Stimulated activated CD4-positive, alpha-beta T cell treated with anti-CD3 and anti-CD28 coated beads, Interleukin-1b, Interleukin-23, amount 100 ng/mL, for 1 hour (primary cell): ENCODE measurements at places on chromosomes 11 and 22.

GRCh38 chr22:31045900-31046538, 35.1 kb upstream of the SMTN start:
- no peak for DNase-seq

DNA sequence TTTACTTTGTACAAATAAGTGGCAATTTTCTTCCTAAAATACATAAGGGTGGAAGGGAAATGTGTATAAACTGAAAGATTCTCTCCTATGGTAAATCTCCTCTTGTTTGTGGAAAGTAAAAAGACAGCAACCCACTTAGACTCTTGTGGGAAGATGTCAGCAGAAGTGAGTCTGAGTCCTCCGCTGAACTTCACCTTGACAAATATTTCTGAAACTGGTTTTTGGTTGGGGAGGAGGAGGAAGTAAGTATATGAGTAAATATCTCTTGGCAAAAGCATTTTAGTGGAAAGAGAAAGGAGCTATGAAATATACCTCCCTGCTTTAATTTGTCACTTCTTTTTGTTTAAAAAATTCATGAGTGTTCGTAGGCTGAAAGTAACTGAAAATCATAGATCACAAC, 196.2 kb downstream of the KIRREL3 start:
- DNase-seq = no peak

GRCh38 chr11:93904716-93905115, 54.3 kb upstream of the VSTM5 start:
- DNase-seq = no peak

DNA sequence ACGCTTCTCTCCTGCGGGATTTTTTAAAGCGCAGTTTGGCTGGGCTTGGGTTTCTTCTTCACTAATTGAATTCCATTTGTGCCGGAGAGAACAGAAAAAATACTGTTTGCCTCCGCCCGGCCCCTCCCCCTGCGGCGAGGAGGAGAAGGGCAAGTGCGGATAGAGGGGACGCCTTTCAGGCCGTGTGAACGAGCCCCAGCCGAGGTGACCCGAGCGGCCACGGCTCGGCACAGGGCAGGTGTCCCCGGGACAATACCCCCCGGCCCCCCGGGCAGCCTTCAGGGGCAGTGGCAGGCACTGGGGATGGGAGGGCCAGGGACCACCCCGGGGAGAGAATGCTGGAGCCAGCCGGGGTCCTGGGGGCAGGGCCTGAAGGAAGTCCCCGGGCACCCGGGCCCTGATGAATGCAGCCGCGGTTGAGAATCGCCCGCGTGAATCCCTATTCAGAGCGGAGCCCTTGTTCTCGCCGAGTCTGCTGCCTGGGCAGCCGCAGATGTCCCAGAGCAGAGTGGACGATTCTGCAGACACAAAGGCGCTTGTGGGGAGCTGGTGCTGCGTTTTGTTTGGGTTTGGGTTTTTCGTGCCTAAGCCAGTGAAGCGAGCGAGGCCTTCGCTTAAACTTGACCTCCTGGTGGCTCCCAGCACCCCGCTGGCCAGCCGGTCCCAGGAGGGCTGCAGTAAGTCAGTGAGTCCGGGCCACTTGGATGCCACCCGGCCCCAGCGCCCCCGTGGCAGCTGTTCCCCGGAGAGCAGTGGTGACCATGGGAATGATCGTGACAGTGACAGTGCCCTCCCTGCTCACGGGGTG, 96.0 kb downstream of the WNT7B start:
- DNase-seq = no peak

DNA sequence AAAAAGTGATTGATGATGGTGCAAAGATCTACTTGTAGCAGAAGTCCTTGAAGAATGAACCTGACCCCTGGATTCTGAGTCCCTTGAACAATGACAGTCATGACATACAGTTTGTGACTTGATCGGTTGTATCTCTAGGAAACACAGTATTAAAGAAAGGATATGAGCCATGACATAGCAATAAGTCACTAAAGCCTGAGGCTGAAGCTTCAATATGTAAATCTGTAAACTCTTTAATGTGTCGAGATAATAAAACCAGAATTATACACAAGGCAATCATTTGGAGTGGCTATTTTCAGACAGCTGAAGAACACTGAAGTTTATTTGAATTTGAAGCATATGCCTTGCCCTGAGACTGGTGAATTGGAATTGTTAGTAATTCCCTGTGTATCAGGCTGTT, 911.5 kb upstream of the RAG2 start:
- DNase-seq = no peak

DNA sequence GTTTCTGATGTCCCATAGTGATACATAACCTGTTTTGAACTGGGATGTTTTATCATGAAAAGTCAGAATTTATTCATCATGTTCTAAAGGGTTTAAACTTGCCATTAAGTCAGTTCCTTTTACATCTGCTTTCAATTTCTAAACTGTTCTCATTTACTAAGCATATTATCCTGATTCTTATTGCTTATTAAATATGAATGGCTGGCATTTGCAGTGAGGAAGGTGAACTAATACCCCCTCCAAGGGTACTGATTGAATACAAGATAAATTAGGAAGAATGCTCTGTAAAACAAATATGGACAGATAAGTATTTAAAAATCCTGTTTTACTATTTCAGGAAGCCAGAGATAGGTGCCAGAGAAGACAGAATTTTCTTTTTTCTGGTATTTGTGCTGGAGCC, 70.8 kb upstream of the HORMAD2 start:
- no peak for DNase-seq

GRCh38 chr11:68302670-68303069, 9.7 kb upstream of the LRP5 start:
- no peak for DNase-seq

GRCh38 chr11:16347928-16348685, 8.2 kb downstream of the SOX6 start:
- DNase-seq = no peak

DNA sequence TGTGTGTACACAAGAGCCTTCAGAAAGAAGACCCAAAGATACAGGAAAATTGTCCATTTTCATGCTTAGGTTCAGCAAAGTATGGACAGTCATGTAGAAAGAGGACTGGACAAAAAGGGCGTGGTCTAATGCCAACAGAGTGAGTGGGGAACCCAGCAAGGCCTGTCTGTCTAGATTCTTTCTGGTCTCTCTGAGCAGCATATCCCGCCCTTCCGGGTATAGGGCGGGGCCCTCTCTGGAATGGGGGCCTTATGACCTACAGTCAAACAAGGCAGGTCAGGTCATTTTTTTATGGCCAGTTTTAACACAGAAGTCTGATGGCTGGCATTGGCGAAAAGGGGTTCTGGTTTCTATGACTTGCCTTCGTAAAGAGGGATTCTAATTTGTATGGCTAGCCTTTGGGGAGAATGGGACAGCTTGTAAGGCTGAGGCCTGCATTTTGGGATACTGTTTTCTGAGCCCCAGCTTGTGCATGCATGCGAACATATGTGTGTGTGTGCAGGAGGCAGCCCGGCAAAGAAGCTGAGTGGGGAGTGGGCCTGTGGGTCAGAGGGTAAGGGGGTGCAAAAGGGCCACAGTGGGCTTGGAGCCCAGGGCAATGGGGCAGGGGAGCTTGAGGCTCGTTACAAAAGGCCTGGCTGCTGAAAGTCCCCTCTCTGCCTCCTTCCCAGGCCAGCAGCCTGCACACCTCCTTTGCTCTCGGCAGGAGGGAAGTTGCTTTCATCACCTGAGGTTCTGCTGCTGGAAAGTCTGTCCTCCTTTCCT, 130.5 kb upstream of the B3GAT1 start:
- no peak for DNase-seq

DNA sequence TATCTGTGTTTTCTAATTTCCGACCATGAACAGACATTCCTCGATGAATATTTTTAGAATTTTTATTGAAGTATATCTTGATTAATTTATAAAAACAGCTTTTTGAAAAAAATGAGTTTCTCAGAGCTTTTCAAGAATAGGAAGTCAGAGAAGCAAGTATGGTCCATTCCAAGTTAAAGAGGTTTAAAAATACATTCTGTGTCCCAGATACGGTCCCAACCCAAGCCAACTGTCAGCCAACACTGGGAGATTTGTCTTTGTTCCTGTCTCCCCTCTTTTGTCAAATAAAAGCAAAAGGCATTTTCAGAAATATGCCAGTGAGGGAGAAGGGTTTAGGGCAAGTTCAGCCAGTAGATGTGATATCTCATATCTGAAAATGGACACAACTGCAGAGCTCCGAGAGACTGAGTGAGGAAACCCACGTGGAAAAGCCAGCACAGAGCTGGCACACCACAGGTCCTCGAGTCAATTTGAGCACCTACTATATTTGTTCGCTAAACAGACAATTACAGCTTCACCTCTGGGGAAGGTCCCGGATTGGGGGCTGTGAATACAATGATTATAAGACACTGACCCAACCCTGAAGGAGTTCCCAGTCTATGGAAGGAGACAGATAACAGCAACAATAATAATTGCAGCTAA, 59.8 kb downstream of the C11orf91 start:
- no peak for DNase-seq

- DNase-seq = no peak
Measured at GRCh38 chr11:85826116-85826855, 15.3 kb upstream of the SYTL2 start.

DNA sequence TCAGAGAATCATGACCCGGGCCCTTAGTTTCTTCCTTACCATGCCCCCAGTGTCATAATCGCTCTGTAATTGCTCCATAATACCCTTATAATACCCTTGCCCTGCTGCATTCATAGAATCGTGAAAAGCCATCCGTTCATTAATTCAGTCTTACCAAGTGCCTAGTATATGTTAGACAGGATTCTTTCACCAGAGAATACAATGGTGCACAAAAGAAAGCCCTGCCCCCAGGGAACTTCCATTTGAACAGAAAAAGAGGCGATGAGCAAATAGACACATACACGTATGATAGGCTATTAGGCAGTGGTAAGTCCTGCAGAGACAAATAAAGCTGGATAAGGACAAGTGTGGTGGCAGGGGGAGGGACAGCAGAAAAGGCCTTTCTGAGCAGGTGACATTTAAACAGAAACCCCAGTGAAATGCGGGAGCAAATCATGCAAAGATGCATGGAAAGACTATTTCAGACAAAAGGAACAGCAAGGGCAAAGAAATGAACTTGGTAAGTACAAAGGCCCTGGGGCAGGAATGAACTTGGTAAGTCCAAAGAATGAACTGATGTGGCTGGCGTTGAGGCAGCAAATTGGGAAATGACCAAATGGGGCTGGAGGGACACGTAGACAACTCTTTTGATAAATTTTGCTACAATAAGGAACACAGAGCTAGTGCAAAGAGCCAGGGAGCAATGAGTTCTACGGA, 74.6 kb upstream of the CREB3L1 start:
- no peak for DNase-seq

GRCh38 chr11:70538641-70539359, 140.5 kb downstream of the CTTN start:
- no peak for DNase-seq

GRCh38 chr11:71386202-71386601, 62.0 kb downstream of the DHCR7 start:
- no peak for DNase-seq

GRCh38 chr11:5507933-5508305, 1.8 kb downstream of the UBQLN3 start:
- no peak for DNase-seq

- DNase-seq = no peak
Measured at GRCh38 chr11:94449437-94449836, 44.2 kb downstream of the MRE11 start.

GRCh38 chr11:119797736-119798135, 68.7 kb upstream of the NECTIN1 start:
- DNase-seq = no peak

GRCh38 chr11:45906096-45906682, 882 bp downstream of the FREY1 start:
- no peak for DNase-seq

DNA sequence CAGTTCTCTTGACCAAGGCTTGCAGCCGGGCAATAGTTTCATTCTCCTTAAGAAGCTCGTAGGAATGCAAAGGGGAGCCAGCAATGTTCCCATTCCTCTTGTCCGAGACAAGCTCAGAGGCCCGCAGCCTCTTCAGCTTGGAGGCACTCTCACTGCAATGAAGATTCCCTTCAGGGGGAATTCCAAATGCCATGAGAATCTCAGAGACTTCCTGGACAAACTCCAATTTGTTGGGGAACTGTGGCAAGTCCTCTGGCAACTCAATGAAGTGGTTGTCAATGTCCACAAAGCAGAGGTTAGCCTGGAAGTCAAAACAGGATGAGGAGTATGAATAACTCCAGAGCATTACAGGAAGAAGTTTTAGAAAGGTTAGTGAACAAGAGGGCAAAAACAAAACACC, 84.4 kb downstream of the DENND5A start:
- no peak for DNase-seq

DNA sequence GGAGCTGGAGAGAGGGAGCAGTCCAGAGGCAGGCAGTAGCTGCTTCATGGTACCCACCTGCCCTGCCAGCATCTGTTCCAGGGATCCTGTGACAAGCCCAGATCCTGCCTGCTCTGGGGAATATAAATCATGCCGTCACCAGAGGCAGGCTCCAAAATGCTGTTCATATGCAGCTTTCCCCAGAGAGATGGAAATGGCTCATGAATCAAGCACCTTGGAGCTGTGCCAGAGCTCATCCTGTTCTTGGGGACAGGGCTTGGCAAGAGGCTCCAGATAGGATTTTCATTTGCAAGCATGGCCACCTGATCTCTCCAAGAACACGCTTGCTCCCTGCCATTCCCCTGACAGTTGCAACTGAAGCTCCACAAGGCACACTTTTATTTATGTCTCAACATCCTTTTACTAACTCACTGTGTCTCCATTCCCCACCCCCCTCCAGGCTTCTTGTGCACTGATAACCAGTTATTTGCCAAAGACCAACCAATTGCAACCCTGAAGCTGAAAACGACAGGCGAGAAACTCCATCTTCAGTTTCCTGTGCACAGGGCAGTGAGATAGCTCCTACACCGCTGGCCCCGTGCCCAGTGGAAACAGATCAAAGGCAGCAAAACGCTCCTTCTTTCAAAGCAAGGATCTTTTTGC, 115.8 kb upstream of the PITPNB start:
- DNase-seq = no peak

DNA sequence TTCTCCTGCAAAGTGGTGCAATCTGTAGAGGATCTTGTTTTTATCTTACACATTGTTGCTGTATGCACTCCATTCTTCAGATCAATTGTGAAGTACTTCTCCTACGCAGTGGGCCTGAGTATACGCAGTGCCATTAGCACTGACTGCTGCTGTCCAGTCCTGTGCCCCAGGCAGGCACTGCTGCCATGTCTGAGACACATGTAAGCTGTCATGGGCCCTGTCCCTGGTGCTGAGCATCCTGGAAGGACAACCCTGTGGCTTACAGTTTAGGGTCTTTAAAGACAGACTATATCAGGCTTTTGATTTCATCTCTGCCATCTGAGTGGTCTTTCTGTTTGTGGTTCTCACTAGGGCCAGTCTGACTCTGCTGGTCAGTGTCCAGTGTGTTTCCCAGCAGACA, 44.8 kb upstream of the PTPN5 start:
- DNase-seq = no peak
